Sciatic nerve (tissue), 2 donors: ENCODE measurements at places on chromosomes 7 and 10. TPM values are rescaled to one million over a fixed set of nuclear protein-coding genes. Genes with fewer than 3 reads are reported as not detected.
A peak's percentile ranks its signal among the peaks of the same experiment; 100 is the strongest.

- no peak for DNase-seq
Observed at GRCh38 chr7:43781726-43782607, 23.5 kb downstream of the BLVRA start.

DNA sequence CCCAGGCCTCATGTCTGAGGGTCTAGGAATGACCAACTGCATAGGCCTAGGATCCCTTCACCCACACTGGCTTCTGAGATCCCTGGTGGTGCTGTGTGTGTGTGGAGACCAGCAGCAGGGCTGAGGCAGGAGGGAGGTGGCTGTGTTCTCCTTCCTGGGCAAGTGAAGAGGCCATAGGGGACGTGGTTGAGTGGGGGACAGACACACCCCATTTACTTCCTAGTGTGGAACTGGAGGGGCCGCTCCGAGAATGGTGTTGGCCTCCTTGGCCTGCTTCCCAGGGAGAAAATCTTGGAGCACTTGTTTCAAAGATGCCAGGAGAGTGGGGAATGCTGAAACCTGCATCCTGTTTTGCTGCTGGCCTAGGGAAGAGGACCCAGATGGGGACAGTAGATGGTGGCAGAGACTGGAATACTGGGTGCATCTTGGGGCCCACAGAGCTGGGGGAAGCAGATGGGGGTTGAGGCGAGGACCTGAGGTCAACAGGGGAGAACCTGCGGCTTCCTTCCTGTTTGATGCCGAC, 19.1 kb downstream of the UBTD1 start:
- no peak for DNase-seq

DNA sequence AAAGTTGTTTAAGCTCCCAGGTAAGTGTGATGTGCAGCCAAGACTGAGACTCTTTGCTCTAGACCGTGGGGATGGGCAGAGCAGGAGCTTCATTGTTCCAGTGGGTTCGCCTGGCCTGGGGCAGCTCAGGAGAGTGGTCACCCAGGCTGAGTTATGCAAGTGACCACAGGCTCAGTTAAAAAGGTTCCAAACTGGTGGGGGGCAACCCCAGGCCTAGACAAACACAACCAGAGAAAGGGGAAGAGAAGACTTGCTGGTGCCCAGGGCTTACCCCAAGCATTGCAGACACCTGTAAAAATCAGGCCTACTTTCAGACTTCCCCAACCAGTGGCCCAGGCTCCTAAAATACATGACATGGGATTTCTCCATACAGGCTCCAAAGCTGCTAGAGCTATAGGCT, 21.6 kb downstream of the CREB3L2 start:
- DNase-seq = no peak

DNA sequence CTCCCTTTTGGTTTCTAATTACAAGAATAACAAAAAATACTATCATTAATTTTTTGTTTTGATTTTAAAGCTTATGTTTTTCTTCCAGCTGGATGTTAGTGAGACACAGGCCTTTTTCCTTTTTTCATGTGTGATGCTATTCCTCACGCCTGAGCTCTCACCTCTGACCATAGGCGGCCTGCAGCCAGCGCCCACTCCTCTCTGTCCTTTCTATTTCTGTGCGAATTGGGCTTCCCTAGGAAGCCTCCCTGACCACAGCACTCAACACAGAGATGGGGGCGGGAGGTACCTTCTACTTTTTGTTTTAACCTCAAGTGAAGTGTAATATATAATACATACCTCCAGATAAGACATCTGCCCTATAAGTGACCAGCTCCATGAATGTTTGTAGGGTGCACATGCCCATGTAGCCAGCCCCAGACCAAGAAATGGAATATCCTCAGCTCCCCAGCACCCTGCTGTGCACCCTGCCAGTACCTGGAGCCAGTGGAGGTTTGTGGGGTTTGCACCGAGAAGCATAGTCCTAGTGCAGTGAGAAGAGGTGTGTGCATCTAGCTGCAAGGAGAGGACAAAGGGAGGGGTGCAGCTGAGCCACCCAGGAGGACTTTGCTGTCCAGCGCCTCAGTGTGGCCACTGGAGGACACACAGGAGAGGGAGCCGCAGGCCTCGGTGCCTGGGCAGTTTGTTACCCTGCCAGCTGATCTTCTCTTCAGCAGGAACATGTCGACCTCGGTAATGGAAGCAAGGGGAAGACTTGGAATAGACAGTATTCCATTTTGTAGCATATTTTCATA, 38.5 kb downstream of the BNIP3 start:
- DNase-seq = peak; percentile 36

- no peak for DNase-seq
Observed at GRCh38 chr10:7475046-7475911, 64.4 kb upstream of the SFMBT2 start.

The VPS37D gene
- 4.5 TPM for total RNA-seq
